ENCODE measurements at places on chromosomes 2 and 18.
A peak's percentile ranks its signal among the peaks of the same experiment; 100 is the strongest.

- no peak for DNase-seq
These were observed 342.6 kb downstream of the DPP10 start for GRCh38 chr2:114784890-114785583.

DNA sequence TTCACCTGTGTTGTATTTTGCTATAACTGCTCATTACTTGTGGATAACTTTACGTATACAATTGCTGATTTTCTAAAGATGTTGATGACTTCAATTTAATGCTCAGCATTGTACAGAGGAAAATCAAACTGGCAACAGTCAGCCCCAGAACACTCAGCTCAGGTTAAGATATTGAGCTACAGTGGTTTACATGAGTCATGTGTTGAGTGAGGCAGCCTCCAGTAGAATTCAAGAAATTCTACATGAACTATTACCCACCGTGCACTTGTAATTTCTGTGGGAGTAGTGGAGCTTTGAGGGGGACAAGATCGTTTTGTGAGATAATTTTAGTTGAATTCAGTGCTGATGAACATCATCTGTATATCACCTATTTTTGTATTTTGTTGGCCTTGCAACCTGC lies 292.3 kb downstream of the ALPK2 start:
- DNase-seq = no peak

GRCh38 chr18:62384068-62384467 lies 59.0 kb downstream of the TNFRSF11A start:
- no peak for DNase-seq

DNA sequence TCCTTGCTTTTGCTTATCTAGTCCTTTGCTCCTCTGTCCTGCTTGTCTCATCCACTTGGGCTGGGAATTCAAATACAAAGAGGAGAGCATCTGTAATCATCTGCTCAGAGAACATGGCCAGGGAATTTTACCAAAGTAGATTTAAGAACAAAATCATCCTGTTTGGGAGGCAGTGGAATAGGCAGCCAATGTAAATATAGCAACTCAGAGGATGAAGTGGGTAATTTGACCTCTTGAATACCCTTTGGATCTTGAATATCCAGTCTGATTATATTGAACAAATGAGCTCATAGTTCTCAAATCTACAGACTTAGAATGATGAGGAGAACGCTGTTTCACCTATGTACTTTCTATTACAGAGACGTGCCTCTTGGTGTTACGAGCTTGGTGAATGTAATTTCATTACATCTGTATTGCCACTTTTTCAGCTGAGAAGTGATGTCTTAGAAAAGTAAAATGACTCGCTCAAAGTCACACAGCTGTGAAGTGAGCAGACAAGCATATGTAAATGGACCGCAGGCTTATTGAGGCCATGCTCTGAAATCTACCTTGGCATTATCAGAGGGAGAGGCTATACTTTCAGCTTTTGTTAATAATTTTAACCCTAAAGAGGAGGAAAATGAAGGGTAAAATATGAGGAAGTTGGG lies 266.3 kb downstream of the MTX2 start:
- DNase-seq = no peak

DNA sequence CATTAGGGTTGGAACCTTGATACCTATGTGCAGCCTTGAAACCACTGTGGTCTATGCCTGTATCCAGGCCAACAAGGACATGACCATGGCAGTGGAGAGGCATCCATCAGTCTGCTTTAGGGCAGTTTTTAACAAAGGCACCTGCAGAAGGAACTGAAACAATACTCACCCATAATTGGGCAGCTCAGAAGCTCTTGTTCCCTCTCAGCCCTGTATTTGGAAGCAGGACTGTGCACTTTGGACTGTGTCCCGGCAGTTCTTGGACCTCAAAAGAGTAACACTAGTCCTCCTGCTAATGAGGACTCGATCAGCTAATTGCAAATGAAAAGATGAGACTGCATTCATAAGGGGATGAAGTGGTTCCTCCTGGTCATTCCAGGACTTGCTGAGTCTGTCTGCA lies 500.2 kb upstream of the TNP1 start:
- no peak for DNase-seq

- no peak for DNase-seq
These were observed 40.3 kb upstream of the ZEB2 start for GRCh38 chr2:144560251-144560650.

DNA sequence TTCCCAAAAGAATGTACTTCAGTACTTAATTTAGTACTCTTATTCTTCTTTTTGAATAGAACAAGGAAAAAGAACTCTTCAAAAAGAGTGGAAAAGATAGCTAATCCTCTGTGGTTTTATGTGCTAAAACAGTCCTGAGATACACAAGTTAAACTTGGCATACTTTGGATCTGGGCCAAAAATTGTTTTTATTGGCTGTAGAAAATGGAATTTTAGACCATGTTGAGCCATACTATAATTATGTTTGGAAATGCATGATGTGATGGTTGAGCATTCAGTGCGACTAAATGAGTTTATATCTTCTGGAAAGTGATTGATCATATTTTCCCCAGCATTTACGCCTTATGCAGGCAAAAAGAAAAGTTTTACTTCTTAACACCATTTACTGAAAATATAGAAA lies 18.0 kb upstream of the PDE1A start:
- DNase-seq = no peak

DNA sequence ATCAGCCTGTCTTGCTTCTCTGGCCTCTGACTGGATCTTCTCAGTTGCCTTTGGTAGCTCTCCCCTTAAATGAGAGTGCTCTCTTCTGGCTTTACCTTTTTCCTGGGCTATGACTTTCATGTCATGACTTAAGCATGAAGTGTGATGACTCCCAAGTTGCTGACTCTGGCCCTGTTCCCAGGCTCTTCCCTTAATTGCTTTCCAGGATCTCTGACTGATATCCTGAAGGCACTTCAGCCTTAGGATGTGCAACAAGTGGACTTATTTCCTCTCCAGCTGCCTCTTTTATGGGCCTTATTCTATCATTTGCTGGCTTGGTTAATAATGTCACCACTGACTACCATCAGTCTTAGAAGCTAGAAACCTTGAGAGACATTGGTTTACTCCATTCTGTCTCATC lies 17.4 kb downstream of the SEMA4F start:
- no peak for DNase-seq

GRCh38 chr2:85834466-85834865 lies 54.3 kb downstream of the ST3GAL5 start:
- DNase-seq = no peak

GRCh38 chr2:133732982-133733900 lies 165.0 kb upstream of the NCKAP5 start:
- DNase-seq = no peak

DNA sequence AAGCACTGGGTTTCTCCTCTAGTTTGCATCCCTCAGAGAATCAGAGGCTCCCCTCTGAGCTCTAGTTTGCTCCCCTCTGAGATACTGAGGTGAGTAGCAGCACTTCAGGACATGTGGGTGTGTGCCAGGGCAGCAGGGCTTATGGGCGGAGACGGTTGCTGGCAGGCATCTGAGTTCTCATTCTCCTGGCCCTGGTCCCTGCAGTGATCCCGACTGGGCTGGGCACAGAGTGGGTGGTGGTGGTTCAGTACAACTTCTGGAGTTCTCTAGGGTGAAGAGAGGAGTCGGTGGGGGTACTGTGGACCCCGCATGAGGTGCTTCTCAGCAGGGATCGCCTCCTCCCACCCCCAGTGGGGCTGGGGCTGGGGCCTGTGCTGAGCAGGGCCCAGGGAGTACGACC lies 47.9 kb downstream of the BOLA3 start:
- DNase-seq = no peak

DNA sequence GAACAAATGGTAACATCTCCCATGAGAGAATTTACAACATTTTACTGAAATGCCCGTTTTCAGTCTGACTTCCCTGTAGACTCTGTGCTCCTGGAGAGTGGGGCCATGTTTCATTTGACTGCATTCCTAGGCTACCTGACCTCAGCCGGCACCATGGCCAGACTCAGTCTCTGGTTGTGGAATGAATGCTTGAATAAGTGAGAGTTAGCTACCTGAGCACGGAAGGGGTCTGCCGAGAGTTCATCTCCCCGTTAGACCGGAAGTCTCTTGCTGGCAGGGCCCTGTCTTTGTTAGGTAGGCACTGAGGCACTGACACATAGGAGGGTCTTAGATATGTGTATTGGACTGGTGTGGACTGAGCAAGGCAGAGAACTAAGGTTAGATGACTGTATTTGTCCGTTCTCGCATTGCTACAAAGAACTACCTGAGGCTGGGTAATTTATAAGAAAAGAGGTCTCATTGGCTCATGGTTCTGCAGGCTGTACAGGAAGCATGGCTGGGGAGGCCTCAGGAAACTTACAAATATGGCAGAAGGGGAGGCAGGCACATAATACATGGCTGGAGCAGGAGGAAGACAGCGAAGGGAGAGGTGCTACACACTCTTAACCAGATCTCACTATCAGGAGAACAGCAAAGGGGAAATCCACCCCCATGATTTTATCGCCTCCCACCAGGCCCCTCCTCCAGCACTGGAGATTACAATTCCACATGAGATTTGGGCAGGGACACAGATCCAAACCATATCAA lies 271.2 kb downstream of the GLI2 start:
- no peak for DNase-seq

GRCh38 chr2:126642031-126642430 lies 13.9 kb upstream of the GYPC start:
- peak; percentile 2 for DNase-seq

DNA sequence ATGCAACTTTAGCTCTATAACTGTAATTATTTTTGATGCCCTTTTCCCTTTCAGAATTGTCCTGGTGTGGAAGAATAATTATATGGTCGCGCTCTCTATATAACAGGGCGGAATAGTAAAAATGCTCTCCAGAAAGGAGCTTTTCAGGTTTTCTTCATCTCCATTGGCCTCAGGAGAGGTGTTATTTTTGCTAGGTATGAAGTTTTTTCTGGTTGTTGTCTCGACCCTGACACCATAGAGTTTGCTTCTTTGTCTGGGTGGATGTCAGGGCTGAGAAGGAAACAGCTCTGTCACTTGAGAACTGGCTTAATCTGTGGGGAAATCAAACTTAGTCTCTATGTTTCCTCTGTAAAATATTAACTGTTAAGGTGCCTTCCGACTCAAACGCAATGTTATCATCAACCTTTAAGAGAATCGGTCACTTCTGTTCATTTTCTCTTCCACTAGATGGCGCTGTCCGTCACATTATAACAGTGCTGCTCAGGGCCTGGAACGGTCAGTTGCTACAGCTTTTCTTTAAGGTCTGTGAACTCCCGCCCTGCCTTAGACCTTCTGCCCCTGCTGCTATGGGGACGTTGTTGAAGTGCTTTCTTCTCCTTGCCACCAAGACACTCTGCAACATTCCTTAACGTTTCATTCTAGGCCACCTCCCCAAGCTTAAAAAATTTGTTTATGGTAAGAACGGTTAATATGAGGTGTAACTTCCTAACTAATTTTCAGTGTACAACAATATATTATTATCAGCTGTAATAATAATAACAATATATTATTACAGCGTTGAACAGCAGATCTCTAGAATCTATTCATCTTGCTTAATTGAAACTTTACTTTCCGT lies 23.8 kb upstream of the SERPINB12 start:
- peak; percentile 69 for DNase-seq

DNA sequence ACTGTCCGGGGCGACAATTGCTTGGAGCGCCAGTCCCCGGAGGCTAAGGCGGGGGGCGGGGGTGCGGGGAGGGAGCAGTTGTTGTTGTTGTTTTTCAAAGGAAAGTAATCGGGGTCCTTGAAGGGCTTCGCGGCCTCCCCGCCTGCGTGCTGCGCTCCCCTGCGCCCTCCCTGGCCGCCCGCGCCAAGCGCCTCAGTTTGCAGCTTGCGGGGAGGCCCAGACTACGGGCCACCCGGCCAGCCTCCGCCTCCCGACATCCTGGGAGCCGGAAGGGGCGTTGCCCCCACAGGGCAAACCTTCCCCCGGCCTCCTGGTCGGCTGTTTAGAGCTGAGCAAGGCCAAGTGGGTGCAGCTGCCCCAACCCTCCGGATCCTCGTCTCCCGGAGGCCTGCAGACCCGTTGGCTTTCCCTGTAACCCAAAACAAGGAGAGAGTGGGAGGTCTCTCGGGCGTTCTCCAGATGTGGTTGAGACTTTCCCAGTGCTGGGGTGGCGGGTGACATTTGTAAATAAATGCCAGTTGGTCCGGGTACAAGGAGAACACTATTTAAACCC lies 3.7 kb upstream of the SIX3 start:
- no peak for DNase-seq

DNA sequence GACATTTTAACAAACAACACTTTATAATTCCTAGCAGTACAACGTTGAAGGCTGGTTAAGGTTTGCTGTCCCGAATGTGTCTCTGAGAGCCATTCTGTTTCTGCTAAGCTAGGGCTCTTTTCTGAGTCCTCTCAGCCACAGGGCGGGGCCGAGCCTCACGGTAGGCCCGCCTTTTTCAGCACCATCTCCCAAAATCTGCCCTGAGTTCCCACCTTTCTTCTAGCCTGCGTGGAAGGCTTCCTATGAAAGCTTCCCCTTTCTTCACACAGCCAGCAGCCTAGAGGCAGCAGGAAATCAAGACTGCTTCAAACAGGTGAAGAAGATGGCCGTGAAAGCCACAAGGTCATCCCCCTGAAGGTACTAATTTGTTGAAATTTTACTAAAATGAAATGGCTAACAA lies 255.5 kb downstream of the CDH2 start:
- no peak for DNase-seq

GRCh38 chr2:9400268-9401058 lies 22.9 kb downstream of the ITGB1BP1 start:
- no peak for DNase-seq

All from stimulated activated effector memory CD8-positive, alpha-beta T cell treated with anti-CD3 and anti-CD28 coated beads, Interleukin-12 subunit alpha, Interleukin-12 subunit beta, amount 100 ng/mL, for 72 hours (primary cell).